Stimulated activated CD8-positive, alpha-beta memory T cell treated with anti-CD3 and anti-CD28 coated beads, Interleukin-4, amount 100 ng/mL, for 48 hours (primary cell): ENCODE measurements at places on chromosomes 4 and X.
A peak's percentile ranks its signal among the peaks of the same experiment; 100 is the strongest.

DNA sequence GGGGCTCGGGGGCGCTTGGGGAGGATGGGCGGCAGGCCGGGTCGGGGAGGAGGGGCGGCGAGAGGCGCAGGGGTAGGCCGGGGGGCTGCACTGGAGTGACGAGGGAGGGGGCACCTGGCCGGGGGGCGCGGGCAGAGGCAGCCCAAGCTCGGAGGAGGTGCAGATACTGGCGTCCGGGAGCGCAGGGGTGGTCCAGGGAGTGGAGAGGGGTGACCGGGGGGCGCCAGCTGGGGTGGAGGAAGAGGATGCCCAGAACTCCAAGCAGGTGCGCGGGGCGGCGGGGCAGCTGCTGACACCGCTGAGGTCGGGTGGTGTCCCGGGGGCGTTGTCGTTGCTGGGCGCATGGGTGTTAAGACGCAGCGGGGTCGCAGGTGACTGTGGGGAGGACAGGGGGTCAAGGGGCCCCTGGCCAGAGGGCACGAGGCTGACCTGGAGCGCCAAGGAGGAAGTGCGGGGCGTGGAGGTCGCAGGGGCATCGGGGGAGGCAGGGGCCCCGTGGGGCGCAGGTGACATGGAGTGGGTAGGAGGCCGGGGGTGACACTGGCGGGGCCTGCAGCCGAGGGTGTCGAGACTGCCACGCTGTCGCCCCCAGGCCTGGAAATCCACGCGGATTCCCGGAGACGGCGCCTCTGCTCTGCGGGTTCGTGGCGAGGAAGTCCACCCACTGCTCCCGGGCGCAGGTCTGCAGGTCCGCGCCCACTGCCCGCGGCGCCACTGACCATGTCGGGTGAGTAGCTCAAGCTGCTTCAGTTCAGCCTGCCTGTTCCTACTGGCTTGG is 928 bp downstream of the GYG2 start:
- no peak for DNase-seq

DNA sequence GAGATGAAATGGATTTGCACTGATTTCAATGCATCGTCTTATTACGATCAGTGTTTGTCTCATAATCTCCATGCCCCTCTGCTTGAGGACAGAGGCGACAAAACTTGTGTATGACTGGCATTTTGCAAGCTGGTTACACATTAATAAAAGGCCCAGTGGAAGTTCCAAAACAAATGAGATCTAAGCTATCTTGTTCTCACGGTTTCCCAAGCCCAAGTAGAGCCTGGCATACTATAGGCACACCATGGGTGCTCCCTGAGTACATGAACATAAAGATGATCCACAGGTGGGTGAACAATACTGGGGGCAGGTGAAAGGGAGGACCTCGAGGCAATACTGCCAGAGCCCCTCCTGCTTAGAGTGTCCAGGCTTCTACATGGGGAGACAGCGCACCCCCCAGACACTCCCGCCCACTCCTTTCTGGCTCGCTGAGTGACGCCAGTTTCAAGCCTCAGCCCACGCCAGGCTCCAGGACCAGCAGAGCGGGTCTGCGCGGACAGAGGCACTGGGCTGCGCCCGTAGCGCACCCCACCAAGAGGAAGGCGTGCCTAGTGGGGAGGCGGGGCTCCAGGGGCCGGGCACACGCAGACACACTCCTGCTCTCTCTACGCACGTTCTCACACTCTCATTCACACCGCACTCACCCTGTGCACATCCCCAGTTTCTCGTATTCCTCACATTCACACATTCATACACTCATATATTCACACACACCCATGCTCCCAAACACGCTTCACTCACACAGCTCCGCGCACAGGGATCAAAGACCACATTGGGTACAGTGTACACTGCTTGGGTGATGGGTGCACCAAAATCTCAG is 8.9 kb upstream of the GSX2 start:
- DNase-seq, result no peak

DNA sequence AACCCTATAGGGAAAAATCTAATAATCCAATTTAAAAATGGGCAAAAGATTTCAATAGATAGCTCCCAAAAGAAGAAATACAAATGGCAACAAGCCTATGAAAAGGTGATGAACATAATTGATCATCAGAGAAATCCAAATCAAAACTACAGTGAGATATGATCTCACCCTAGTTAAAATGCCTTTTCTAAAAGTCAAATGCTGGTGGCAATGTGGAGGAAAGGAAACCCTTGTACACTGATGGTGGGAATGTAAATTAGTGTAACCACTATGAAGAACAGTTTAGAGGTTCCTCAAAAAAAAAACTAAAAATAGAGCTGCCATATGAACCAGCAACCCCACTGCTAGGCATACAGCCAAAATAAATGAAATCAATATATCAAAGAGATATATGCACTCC is 44.5 kb downstream of the STPG2 start:
- DNase-seq, result no peak

GRCh38 chr4:169626331-169627282 is 6.2 kb downstream of the CLCN3 start:
- no peak for DNase-seq

- no peak for DNase-seq
These were observed 357.7 kb downstream of the BCOR start for GRCh38 chrX:39740078-39740477.

DNA sequence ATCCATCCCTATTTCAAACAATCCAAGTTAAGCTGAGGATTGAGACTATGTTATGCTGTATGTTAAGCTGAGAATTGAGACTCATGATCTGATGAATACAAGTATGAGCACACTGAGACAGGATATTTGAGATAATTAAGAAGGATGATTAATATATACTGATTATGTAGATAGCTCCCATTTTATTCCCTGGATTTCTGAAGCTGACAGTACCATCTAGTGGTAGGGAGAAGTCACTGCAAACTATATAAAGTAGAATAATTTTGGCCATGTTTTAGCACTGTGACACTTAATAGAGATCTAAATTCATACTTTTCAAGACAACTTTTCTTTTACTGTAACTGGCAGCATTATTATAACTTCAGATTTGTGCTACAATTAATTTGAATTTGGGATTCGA is 63.8 kb upstream of the HPRT1 start:
- no peak for DNase-seq

DNA sequence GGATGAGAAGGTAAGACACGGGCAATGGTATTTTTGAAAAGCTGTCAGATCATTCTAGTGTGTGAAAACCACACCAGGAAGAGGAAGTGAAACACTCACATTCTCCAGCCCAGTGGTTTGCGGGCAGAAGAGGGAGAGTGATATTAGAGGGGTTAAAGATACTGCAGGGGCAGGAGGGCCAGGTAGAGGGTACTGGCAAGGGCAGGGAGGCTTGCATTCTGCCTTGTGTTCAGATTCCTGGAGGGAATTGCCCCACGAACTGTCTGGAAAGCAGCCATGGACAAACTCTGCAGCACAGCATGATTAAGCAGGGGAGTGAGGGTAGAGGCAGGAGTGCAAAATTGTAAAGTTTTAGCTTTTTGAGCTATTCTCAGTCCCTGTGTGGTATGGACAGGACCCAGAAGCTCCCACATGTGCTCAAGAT is 30.9 kb downstream of the NIPAL1 start:
- peak; percentile 89 for DNase-seq

DNA sequence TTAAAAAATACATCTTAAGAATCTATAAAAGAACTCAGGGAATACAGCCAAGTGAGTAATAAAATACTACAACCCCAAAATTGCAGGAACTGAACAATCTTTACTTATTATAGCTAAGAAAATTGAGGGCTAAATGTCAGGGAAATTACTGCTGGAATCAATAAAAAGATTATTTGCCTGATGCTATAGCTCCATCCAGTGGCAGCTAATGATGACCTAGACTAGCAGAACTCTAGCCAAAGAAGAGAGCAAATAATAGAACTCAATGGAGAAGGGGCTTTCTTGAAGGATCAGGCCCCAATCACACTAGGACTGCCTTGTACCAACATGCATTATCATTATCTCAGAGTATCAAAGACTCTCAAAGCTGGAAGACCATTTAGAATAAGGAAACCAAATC is 85.0 kb upstream of the FAM241A start:
- DNase-seq, result no peak

DNA sequence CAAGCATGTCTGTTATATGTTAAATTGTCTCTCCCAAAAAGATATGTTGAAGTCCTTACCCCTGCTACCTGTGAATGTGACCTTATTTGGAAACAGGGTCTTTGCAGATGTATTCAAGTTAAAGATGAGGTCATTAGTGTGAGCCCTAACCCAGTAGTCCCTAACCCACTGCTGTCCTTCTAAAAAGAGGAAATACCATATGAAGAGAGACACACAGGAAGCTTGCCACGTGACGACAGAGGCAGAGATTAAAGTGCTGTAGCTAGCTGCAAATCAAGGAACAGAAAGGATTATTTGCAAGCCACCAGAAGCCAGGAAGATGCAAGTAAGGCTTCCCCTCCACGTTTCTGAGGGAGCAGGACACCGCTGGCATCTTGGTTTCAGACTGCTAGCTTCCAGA is 150.1 kb downstream of the HNRNPD start:
- no peak for DNase-seq

- peak; percentile 69 for DNase-seq
These were observed at the start of gene USP46 for GRCh38 chr4:52659001-52659721. Gene USP46, minus strand, starts transcription at chr4:52659301. Its CDS starts 151 bp downstream, at chr4:52659150.

- no peak for DNase-seq
These were observed 35.9 kb upstream of the PTPN13 start for GRCh38 chr4:86558258-86558657.

DNA sequence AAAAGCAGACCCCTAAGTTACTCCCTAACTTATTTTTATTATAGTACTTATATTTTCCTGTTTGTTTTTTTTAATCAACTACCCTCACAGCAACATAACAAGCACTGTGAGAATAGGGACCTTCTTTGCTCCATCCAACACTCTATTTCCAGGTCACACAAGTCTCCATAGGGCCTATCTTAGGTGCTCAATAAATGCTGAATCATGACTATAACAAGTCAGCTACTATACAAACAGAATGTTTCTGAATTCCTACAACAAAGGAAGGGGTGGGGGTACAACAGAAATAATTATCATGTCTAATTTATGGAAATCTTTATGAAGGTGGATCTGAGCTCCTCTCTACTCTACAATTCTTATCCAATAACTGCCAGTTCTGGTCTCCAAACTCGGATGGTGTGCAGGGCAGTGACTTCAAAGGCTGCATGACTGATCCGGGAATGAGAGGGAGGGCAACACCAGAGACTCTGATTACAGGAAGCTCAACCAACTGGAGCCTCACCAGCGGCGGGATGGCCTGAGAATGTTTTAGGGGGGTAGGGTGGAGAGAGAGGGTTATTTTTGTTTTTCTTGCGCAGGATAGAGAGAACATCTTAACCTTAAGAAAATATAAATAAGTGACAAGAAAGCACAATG is 71.1 kb downstream of the HADH start:
- DNase-seq, result no peak

DNA sequence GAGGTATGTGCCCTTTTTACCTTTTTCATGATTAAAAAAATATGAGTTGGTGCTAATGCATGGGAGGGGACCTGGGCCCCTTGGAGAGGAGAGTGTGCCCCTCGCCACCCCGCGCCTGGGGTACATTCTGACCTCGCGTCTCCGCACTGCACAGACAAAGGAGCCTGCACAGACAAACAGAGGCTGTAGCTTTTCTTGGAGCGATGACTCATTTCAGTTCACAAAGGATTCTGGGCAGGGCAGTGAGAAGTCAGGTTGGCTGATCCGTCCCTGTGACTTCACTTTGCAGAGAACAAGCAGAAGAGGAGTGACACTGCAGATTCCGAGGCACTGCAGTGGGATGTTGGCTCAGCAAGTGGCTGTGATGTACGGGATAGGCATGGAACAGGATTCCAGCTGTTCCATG is 82.9 kb downstream of the STOX2 start:
- DNase-seq, result no peak

DNA sequence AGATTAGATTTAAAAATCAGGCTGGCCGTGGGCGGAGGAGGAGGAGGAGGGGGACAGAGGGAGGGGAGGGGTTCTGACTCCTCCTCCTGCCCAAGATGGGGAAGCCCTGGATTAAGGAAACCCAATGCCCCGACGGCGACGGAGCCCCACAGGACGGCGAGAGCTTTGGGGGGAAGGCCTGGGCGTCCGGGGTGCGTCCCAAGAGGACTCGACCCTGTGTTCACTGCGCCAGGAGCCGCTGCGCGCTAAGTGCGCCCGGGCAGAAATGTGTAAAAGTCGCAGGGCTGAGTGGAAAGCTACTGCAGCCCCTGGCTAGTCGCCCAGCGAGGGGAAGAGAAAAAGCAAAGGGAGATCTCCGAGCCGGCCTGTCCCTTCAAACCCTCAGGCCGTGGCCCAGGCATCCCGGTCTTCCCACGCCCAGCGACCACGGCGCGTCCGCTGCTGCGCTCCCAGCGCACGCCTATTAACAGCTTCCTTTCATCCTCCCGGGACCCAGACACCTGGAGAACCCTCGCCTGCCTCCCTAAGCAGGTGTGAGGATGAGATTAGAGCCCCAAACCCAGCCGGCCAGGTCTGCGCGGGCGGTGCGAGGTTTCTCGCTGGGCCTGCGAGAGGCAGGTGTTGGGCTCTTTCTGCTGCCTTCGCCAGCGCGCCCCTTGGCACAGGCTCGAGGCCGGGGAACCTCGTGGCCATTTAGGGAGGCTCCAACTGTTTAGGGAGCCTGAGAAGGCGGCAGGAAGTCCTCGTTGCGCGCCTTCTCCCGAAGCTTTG is 1.4 kb upstream of the RPS6KA3 start:
- DNase-seq, result peak; percentile 23

- DNase-seq, result no peak
These were observed 46.1 kb downstream of the EVC start for GRCh38 chr4:5757091-5757490.

DNA sequence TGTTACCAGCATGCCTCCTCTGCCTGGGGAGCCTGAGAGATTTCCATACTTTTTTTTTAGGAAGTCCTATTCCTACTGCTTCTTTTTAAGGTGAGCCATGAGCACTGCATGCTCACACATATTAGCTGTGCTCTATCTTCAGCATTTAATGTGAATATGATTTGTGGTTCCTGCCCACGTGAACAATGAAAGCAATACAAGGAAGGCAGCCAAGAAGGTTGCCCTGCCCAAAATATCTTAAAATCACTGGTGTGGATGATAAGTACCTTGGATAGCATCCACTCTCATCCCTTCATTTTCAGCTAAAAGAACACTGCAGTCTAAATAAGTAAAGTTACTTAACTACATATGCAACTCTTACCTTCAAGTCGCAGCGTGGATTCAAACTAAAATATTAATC is 607.5 kb downstream of the PACRGL start:
- no peak for DNase-seq

- DNase-seq, result no peak
These were observed 259.4 kb upstream of the PCDH7 start for GRCh38 chr4:30460818-30461217.

DNA sequence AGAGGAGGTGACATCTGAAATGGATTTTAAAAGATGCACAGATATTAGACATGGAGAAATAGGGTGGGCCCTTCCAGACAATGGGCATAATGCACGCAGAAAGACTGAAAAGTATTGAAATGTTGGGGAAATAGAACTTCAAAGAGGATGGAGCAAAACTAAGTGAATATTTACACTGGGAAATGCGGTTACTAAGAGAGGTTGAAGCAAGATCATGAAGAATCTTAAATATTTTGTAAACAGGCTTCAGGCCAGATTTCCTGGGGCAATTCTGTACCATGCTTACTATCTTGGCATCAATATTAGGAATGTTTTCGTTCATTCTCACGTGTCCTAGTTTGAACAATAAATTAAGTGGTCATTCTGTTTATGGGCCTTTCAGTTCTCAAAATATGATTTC is 216.3 kb downstream of the ADAMTS3 start:
- DNase-seq, result no peak
